ENCODE measurements at places on chromosomes 5 and 9.

DNA sequence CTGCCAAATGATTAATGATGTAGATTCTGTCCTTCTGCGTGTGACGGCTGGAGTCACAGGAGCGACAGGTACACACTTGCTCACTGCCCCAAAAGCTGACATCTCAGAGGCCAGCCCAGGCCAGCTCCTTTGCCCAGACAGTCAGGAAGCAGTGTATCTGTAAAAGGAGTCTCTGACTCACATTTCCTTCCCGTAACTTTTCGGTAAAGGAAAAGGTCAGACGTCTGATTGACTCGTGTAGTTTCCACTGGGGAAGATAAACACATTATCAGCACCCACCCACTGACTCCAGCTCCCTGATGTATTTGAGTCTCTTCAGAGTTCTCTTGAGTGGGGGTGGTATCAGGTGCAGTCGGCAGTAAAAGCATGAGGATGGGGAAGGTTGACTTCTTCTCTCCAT lies 64.4 kb upstream of the WWC1 start:
- DNase-seq, result no peak

- no peak for DNase-seq
These were observed 149.7 kb downstream of the ENC1 start for GRCh38 chr5:74490814-74491213.

GRCh38 chr5:84378420-84378819 lies 6.3 kb downstream of the EDIL3 start:
- peak; percentile 59 for DNase-seq

GRCh38 chr5:7325975-7326913 lies 69.7 kb upstream of the ADCY2 start:
- DNase-seq, result no peak

Measured in RCC 7860 (cell line).